Activated naive CD8-positive, alpha-beta T cell treated with anti-CD3 and anti-CD28 coated beads, Interleukin-2, amount 50 U/mL, for 24 hours (primary cell): ENCODE measurements at places on chromosomes 12 and 14.

- no peaks in the 10 kb centered on the region for H3K4me1 ChIP-seq
- no peaks in the 10 kb centered on the region for H3K27me3 ChIP-seq
- DNase-seq = no peak
- no peak overlapping the region for H3K4me3 ChIP-seq
- no peaks in the 10 kb centered on the region for H3K36me3 ChIP-seq
Observed at GRCh38 chr14:99530407-99531155, 49.4 kb downstream of the CCNK start.

- no peaks in the 10 kb centered on the region for H3K4me1 ChIP-seq
- DNase-seq = no peak
- no peaks in the 10 kb centered on the region for H3K36me3 ChIP-seq
- no peak overlapping the region for H3K27ac ChIP-seq
- H3K27me3 ChIP-seq = peaks cover 61% of the 10 kb centered on the region
Observed at GRCh38 chr12:107864235-107864634, 89.7 kb downstream of the ASCL4 start.

- no peaks in the 10 kb centered on the region for H3K4me1 ChIP-seq
- peaks cover 7% of the 10 kb centered on the region for H3K27me3 ChIP-seq
- DNase-seq = no peak
- no peaks in the 10 kb centered on the region for H3K36me3 ChIP-seq
- no peak overlapping the region for H3K27ac ChIP-seq
Observed at GRCh38 chr14:94408546-94409095, 20.2 kb upstream of the SERPINA1 start.

- no peaks in the 10 kb centered on the region for H3K27me3 ChIP-seq
- H3K4me1 ChIP-seq = peaks cover 10% of the 10 kb centered on the region
- H3K36me3 ChIP-seq = no peaks in the 10 kb centered on the region
- DNase-seq = no peak
Observed at GRCh38 chr14:63759456-63759855, 31.6 kb upstream of the SGPP1 start.

GRCh38 chr14:76045773-76046172, 60.2 kb downstream of the IFT43 start:
- H3K27ac ChIP-seq = peak overlapping the region; percentile 4
- no peaks in the 10 kb centered on the region for H3K36me3 ChIP-seq
- DNase-seq = no peak
- H3K4me3 ChIP-seq = no peak overlapping the region

GRCh38 chr12:69981881-69982475, 157.0 kb downstream of the MYRFL start:
- no peaks in the 10 kb centered on the region for H3K27me3 ChIP-seq
- H3K4me3 ChIP-seq = no peak overlapping the region
- H3K36me3 ChIP-seq = no peaks in the 10 kb centered on the region
- no peaks in the 10 kb centered on the region for H3K4me1 ChIP-seq
- no peak for DNase-seq

- peaks cover 14% of the 10 kb centered on the region for H3K27me3 ChIP-seq
- no peak overlapping the region for H3K27ac ChIP-seq
- H3K4me1 ChIP-seq = no peaks in the 10 kb centered on the region
- DNase-seq = no peak
Observed at GRCh38 chr14:103127356-103127755, 4.1 kb downstream of the TNFAIP2 start.

GRCh38 chr12:93650626-93651025, 26.5 kb upstream of the CRADD start:
- no peaks in the 10 kb centered on the region for H3K36me3 ChIP-seq
- DNase-seq = no peak
- no peak overlapping the region for H3K4me3 ChIP-seq
- H3K27ac ChIP-seq = no peak overlapping the region

GRCh38 chr14:92905667-92906066, 17.3 kb upstream of the CHGA start:
- H3K36me3 ChIP-seq = no peaks in the 10 kb centered on the region
- H3K4me3 ChIP-seq = no peak overlapping the region
- no peak overlapping the region for H3K27ac ChIP-seq
- H3K27me3 ChIP-seq = peaks cover 24% of the 10 kb centered on the region

DNA sequence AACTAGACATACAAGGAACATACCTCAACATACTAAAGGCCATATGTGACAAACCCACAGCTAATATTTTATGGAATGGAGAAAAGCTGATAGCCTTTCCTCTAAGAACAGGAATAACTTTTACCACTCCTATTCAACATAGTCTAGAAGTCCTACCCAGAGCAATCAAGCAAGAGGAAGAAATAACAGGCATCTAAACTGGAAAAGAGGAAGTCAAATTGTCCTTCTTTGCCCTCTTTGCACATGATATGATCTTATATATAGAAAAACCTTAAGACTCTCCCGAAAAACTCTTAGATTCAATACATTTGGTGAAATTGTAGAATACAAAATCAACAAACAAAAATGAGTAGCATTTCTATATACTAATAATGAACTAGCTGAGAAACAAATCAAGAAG, 110.0 kb downstream of the ATP23 start:
- no peak overlapping the region for H3K27ac ChIP-seq
- peaks cover 6% of the 10 kb centered on the region for H3K27me3 ChIP-seq
- no peaks in the 10 kb centered on the region for H3K4me1 ChIP-seq
- no peaks in the 10 kb centered on the region for H3K36me3 ChIP-seq
- no peak overlapping the region for H3K4me3 ChIP-seq
- DNase-seq = no peak

DNA sequence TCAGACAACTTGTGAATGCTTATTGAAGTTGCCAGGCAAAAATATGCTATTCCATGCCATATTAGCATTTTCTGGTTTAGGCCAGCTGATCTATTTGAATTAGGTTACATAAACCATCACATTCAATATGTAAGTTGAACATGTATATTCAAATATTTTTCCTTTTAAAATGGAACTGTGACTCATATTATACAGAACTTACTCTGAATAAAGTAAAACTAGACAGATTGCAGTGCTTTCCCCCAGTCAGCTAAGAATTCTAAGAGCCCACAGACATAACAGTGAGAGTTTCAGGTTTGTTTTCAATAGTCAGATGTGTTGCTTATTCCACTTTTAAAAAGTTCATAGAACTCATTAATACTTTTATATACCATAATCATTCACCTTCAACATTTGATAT, 119.8 kb downstream of the MGST1 start:
- DNase-seq = no peak
- H3K27ac ChIP-seq = no peak overlapping the region
- no peak overlapping the region for H3K4me3 ChIP-seq
- no peaks in the 10 kb centered on the region for H3K4me1 ChIP-seq

GRCh38 chr12:21387174-21387573, 14.5 kb downstream of the IAPP start:
- H3K4me3 ChIP-seq = no peak overlapping the region
- H3K36me3 ChIP-seq = no peaks in the 10 kb centered on the region
- no peak overlapping the region for H3K27ac ChIP-seq
- H3K27me3 ChIP-seq = peaks cover 7% of the 10 kb centered on the region
- DNase-seq = no peak
- H3K4me1 ChIP-seq = peaks cover 4% of the 10 kb centered on the region

DNA sequence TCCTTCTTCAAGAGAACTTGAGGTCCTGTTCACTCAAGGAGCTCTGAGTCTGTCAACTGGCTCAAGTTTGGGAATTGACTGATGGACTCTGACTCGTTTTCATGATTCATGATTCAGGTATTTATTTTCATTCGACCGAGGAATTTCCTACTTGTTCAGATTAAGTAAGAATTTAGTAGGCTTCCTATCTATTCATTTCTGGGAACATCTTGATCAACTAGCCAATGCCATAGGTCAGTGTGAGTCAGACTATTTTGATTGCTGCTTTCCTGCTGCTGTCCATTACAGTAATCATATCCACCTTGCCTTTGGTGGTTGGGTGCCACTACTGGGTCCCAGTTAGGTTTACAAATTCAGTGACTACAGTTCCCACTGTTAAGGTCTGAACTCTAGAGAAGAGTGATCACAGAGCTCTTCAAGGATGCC, 6.1 kb downstream of the FAM186A start:
- DNase-seq = no peak
- no peak overlapping the region for H3K4me3 ChIP-seq
- peaks cover 2% of the 10 kb centered on the region for H3K27me3 ChIP-seq
- no peak overlapping the region for H3K27ac ChIP-seq
- no peaks in the 10 kb centered on the region for H3K4me1 ChIP-seq

DNA sequence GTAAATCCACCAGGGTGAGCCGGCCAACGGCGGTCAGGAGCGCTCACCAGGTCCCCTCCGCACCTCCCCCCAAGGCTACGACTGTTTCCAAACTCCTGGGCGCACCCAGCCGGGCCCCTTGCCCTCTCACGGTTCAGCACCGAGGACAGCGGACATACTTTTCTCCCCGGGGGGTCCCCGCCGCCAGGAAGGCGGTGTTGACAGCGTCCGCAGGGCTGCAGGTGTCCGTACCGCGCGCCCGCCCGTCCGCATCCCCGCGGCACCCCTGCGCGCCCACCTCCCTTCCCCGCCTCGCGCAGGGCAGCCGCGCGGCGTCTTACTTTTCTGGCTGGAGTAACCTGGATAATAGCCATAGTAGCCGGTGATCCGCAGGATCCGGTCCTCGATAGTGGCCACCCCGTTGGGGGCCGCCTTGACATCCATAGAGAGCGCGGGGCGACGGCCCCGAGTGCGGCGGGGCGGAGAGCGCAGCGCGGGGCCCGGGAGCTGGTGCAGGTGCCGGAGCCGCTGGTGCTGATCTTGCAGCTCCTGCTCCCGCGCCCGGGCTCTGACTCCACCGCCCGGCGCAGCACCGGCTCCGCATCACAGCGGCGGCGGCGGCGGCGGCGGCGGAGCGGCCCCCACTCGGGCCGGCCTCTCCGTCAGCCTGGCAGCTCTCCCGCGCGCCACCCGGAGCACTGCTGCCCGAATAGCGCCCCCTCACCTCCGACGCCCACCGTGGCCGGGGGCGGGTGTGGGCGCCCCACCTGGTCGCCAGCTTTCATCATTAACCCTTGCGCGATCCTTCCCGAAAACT, at the start of gene SLC35F4:
Gene SLC35F4, minus strand, starts transcription at position 690 of the 796 bp plus-strand sequence.
- no peak within 1 kb of the TSS for H3K4me3 ChIP-seq
- no peaks in the 10 kb centered on the region for H3K36me3 ChIP-seq
- no peak within 1 kb of the TSS for H3K27ac ChIP-seq
- peaks cover 28% of the 10 kb centered on the region for H3K27me3 ChIP-seq
- no peaks in the 10 kb centered on the region for H3K4me1 ChIP-seq
- DNase-seq = no peak

DNA sequence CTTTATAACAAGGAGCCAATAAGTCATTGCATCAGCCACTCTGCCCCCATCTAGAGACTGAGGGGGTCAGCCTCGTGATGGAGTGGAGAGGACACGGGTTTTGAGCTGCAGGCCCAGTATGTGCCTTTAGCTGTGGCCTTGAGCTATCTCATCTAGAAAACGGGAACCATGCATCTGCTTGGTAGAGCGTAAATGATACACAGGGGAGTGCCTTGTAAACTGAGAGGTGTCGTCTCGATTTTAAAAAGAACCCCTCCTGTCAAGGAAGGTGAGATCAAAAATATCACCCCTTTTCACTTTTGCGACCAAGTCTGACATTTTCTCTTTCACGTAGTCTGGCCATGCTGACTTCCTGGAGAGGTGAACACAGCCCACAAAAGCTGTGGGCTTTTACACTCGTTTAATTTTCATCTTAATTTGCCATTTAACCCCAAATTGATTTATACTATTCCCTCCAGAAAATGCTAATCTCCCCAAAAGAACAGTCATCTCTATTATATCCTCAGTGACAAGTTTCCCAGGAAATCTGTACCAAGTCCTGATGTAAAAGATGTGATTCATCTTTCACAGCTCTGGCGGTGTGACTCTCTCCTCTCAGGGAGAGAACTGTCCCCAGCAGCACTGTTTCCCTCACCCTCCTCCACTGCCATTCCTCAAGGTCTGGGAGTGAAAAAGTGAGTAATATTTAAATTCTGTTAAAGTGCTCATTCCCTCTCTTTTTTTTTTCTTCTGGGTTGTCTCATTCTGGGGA, 30.6 kb downstream of the VCPKMT start:
- peaks cover 12% of the 10 kb centered on the region for H3K36me3 ChIP-seq
- DNase-seq = peak; percentile 62
- H3K27ac ChIP-seq = peak overlapping the region; percentile 98
- H3K4me3 ChIP-seq = peak overlapping the region; percentile 35
- H3K27me3 ChIP-seq = no peaks in the 10 kb centered on the region

GRCh38 chr14:58663494-58664111, 25.8 kb downstream of the DACT1 start:
- no peak overlapping the region for H3K4me3 ChIP-seq
- H3K27ac ChIP-seq = no peak overlapping the region
- H3K27me3 ChIP-seq = no peaks in the 10 kb centered on the region
- H3K36me3 ChIP-seq = no peaks in the 10 kb centered on the region
- H3K4me1 ChIP-seq = peaks cover 11% of the 10 kb centered on the region

DNA sequence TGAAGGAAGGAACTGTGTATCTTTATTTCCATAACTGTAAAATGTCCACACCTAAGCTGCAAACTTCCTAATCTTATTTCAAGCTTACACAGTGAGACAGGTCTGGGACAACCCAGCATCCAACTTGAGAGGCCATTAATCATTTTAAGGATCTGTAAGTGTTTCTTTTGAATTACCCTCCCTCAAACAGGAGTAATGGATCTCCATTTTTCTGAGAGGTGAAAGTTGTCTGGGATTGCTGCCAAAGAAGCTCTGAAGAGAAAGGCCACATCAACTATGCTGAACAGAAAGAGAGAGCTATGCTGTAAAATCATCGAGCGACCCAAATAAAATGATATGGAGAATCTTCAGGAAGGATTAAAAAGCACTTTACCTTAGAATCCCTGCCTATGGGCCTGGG, 131.7 kb upstream of the CPNE8 start:
- H3K27ac ChIP-seq = no peak overlapping the region
- no peaks in the 10 kb centered on the region for H3K36me3 ChIP-seq
- DNase-seq = no peak
- H3K4me1 ChIP-seq = no peaks in the 10 kb centered on the region
- H3K4me3 ChIP-seq = no peak overlapping the region
- no peaks in the 10 kb centered on the region for H3K27me3 ChIP-seq

DNA sequence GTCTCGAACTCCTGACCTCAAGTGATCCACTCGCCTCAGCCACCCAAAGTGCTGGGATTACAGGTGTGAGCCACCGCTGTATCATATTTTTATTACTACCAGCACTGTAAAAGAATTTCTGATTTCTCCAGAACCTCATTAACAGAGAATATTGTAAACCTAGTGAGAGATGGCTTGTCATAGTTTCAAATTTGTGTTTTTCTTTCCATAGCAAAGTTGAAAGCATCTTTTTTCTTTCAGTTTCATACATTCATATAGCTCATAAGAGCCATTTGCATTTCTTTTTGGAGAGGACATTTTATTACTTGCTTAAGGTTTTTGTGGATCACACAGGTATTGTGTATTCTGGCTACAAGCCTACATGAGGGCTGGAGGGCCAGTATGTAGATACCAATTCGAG, 58.0 kb downstream of the MIS18BP1 start:
- H3K4me1 ChIP-seq = peaks cover 7% of the 10 kb centered on the region
- H3K4me3 ChIP-seq = no peak overlapping the region
- H3K27me3 ChIP-seq = no peaks in the 10 kb centered on the region
- no peak overlapping the region for H3K27ac ChIP-seq
- no peak for DNase-seq
